ENCODE measurements at places on chromosomes 1 and 21.
A peak's percentile ranks its signal among the peaks of the same experiment; 100 is the strongest.

DNA sequence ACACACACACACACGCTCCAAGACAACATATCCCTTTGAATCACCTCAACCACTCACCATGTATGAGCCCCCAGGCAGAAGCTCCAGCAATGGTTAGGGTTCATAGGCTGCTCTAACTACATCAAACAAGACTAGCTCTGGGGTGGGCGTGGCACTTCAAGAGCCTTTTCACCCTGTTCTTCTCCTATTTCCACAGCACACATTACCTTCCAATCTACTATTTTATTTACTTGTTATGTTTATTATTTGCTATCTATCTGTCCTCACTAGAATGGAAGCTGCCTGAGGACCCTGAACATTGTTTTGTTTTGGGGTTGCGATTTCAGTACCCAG lies 28.7 kb downstream of the TRABD2B start:
- DNase-seq: no peak

GRCh38 chr1:17296086-17296485 lies 11.9 kb upstream of the PADI4 start:
- DNase-seq: no peak

- no peak for DNase-seq
These were observed 306.3 kb upstream of the ESRRG start for GRCh38 chr1:217029281-217030157.

DNA sequence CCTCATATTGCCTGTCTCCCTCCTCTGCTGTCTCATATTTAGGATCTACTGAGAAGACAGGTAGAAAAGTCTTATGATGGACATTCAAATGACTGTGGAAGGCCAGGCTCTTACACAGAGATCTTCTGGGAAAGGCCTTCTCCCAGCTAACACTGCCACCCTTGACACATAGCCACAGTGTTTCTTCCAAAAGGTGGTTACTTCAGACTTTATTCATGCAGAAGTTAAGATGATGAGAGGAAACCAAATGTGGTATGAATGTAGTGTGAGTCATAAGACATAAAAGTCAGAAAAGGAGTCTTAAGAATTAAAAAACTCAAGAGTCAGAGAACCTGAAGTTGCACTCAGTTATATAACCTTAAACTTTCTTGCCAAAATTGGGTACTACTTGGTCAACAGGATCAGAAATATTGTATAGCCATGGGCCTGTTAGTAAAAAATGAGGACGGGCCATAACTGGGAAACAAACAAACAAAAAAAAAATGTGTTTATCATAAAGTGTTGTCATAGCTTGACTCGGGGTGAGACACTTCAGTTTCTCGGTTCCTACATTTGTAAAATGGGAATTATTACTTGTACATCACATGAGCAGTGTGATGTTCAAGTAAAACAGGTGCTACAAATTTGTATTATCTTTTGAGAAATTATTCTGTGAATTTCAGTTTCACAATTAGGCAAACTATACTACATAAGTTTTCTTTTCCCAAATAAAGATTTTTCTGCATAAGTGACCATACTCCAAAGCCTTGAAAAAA lies 1.2 kb upstream of the DENND1B start:
- DNase-seq: no peak

GRCh38 chr21:15626031-15626430 lies 103.8 kb upstream of the USP25 start:
- no peak for DNase-seq

- no peak for DNase-seq
These were observed 33.3 kb downstream of the SIM2 start for GRCh38 chr21:36732217-36732616.

DNA sequence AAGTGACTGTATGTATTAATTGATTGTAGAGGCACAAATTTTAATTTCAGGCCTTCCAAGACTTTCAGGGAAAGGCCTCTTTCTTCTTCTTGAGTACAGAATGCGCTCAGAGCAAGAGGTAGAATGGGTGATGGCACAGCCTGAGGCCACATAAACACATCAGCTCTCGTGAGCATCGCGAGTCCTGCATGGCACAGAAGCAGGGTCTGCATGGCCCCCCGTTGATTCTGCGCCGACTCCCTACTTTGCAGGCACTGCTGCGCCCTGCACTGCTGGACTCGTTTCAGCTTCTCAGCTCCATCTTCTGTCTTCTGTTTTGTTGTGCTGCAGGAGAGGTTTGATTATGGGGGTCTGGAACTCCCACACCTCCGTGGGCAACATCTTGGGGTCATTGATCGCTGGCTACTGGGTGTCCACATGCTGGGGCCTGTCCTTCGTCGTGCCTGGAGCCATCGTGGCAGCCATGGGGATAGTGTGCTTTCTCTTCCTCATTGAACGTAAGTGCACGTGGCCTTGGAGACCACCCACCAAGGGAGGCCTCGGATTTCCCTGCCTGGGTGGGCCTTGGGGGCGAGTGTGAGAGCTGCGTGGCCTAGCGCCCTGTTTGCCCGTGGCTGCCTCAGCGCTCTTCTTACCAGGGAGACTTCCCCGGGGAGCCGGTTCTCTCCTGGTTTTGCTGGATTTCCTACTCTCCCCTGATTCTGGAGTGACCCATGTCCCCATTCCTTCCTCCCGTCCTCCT lies 29.6 kb downstream of the SLC37A1 start:
- no peak for DNase-seq

- no peak for DNase-seq
These were observed 7.9 kb upstream of the EXOSC10 start for GRCh38 chr1:11107599-11107998.

DNA sequence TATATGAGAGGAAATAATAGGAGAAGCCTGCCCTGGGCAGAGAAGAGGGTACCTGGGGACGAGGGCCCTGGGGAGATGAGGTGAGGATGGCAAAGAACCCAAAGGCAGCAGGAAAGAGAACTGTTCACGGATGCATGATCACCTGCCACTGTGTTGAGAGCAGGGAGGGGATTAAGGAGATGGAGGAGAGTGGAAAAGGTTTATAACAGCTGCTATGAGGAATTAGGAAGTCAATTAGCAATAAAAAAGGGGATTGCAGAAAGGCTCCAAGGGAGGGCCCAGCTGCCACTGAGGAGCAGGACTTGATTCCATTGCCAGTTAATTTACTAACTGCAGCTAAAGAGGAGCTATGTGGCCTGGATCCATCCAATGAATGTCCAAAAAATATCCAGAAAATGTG lies 61.1 kb downstream of the GFI1 start:
- no peak for DNase-seq

GRCh38 chr1:33944846-33945245 lies 81.0 kb downstream of the HMGB4 start:
- DNase-seq: no peak

GRCh38 chr1:31372751-31373055 lies 173 bp downstream of the FABP3 start:
- DNase-seq: no peak

- peak; percentile 62 for DNase-seq
These were observed 73.4 kb downstream of the PIK3CD start for GRCh38 chr1:9724706-9725476.

DNA sequence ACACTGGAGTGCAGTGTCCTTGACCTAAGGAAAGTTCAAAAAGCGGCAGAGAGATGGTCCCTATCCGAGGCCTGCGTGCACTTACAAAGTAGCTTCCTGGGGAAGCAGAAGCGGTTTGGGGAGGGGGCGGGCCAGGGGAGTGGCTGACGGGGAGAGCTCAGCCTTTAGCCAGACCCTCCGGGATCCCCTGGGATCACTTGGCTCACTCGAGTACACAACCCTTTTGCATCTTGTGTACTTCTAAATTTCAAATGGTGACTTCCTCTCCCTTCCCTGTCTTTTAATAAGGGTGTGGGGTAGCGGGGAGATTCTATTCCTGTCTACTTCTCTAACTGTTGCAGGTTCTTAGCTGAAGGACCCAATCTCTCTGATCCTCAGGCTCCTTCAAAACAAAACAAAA lies 18.1 kb upstream of the SNX27 start:
- DNase-seq: no peak

DNA sequence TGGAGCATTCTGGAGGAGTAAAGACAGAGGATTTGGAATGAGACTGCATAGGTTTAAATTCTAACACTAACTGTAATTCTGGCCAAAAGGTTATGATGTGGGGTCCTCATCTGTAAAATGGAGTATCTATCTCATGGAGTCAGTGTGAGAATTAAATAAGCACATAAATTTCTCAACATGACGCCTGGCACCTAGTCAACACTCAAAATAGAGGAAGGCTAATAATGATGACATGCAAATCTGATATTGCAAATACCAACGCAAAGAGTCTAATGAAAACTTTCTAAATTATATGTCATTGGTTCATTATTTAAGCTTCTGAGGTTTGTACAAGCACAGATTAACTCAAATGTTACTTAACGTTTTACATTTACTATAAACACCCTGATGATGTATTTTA lies 29.6 kb downstream of the APP start:
- DNase-seq: no peak

DNA sequence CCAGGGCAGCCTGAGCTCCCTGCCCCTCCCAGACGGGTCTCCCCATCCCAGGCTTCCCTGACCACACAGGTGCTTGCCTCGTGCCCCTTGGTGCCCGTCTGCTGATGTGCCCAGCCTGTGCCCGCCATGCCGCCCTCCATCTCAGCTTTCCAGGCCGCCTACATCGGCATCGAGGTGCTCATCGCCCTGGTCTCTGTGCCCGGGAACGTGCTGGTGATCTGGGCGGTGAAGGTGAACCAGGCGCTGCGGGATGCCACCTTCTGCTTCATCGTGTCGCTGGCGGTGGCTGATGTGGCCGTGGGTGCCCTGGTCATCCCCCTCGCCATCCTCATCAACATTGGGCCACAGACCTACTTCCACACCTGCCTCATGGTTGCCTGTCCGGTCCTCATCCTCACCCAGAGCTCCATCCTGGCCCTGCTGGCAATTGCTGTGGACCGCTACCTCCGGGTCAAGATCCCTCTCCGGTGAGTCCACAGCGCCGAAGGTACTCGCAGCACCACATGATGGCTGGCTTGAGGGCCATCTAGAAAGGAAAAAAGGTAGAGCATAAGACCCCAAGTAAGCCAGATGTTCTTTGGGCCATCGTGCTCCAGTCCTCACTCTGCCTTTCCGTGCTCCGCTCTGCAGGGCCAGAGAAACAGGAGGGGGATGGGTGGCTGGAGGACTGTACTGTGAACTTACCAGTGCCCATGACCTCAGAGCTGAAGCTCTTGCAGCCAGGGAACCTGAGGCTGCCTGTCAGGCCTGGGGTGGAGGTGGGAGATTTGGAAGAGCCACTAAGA lies 1.4 kb downstream of the ADORA1 start:
- no peak for DNase-seq

DNA sequence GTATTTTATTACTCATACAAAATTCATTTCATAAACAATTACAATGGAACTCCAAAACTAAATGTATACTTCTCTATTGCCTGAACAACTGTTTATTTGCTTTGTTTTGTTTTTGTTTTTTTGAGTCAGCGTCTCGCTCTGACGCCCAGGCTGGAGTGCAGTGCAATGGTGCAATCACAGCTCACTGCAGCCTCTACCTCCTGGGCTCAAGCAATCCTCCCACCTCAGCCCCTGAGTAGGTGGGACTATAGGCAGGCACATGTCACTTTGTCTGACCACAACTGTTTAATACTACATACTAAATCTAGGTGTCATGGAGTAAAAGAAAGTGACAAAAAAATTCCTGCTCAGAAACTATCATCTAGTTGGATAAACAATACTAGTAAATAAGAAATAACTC lies 49.3 kb downstream of the RAB3GAP2 start:
- DNase-seq: no peak

DNA sequence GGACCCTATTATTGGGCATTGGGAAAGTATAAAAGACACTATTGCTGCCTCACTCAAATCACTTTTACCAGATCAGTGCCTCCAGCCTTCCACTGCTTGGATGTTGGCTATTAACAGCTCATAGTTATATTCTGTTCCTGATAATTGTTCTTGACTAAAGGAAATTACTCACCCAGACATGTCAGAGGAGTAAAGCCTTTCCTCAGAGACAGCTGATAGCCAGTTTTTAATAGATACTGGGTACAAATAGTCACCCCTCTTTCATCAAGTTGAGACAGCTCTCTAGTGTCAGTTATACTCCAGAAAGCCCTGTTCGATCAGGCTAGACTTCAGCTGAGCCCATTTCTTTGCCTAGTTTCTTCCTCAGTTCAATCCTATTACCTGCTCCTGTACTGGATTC lies 876.1 kb upstream of the B3GALT2 start:
- DNase-seq: no peak

DNA sequence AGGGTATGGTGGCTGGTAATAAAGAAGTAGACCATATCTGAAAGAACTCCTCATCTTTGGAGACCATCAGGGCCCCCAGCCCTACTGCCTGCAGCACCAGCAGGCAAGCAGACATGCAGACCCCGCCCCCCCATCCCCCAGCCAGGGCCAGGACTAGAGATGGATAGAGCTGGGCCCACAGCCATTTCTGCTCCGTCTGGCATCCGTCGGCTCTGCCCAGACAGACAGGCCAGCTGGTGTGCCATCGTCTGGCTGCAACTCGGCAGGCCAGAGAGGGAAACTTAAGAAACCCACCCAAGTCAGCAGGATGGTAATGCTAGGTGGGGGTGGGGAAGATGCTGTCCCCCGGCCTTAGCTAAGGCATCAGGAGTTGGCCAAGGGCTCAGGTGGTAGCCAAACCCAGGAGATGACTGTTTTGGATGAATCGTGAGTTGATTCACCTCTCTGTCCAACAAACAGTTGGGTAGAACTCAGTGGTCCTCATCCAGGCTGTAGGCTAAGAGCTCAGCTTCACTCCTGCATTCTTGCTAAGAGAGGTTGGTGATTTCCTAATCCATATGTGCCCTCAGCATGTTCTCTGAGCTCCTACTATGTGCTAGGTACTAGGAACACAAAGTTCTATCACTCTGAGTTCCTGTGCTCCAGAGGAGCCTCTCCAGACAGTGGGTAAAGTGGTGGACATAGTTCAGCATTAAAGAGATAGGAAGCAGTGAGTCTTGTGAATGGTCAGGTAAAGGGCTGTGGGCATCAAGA lies 23.2 kb upstream of the TMEM222 start:
- no peak for DNase-seq

DNA sequence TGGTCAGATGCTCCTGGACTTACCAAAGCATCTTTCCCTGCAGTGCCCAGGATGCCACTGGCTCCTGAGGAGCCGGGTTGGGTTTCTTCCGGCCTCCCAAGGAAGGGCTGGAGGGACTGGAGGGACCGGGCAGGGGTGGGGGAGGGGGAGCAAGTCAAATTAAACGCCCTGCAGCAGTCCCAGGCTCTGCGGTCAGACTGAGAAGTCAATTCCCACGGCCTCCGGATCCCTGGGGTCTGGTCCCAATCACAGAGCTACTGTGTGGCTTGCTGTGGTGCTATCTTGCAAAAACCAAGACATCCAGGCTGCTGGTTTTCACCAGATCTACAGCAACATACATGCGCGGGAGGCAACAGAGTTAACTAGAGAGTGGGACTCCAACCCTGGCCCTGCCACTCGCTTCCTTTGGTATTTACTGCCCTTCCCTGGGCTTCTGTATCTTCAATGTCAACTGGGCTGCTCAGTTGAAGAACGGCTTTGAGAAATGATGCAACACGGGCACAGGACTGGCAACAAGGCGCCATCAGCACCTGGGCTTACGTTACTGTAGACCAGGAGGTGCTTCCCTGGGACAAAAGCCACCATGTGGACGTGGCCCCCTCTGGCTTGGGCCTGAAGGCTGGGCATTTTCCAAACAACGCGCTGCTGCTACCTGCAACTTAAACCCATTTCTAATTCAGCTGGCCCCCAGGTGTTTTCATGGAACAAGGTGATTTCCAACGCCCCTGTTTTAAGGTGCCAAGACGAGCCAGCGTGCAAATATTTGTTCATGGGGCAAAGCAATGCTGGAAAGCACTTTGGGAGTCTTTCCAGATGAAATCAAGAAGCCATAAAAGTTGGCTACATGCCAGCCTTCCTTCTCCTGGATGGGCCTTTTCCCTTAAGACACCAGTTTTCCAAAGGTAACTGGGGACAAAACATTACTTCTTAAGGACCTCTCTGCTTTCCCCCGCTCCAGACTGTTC lies 11.5 kb downstream of the RCC2 start:
- DNase-seq: no peak
